Type B pancreatic cell (in vitro differentiated cells): ENCODE measurements at places on chromosomes 13 and 19.

- no peak for DNase-seq
Observed at GRCh38 chr19:58409010-58409790, 751 bp downstream of the ZNF584 start.

GRCh38 chr13:106610486-106610885 lies 42.5 kb upstream of the ARGLU1 start:
- no peak for DNase-seq

GRCh38 chr19:47226426-47227351 lies 4.3 kb downstream of the BBC3 start:
- DNase-seq: peak; percentile 71

DNA sequence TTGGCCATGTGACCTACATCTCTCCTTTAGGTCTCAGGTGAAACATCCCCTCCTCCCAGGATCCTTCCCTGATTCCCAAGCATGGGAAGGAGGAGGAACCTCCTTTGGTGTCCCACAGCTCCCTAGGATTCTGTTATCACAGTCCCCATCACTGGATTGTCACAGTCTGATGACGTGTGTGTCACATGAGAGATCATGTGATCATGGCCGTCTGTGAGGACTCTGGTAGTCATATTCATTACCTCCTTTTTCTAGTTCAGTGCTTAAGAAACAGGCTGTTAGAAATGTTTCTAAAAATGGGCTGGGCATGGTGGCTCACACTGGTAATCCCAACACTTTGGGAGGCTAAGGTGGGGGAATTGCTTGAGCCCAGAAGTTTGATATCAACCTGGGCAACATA lies 3.0 kb downstream of the DHX34 start:
- no peak for DNase-seq
